ENCODE measurements at places on chromosomes 5 and 9.

DNA sequence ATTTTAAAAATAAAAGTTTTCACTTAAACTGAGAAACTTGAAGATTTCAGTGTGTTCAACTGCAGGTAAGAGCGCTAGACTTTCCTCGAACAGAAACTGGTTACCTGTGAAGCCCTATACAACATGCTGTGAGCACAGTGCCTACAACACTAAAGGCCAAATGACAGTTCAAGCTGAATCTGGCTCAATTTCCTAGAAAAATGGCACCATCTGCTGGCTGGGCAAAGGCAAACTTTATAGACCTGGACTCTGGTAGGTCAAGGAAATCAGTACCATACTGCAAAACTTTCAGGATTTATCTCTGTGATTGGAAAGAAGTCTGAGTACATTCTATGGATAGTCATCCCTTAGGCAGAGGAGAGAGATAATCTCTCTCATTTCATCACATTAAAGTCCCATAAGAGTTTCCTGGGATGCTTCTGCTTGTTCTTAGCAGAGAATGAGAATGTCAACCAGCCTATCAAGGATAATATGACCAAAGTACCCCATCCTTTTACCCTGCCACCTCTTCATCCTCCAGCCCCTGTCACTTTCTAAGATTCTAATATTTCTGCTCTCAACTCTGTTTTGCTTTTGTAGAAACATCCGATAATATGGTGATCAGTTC is 31.8 kb upstream of the FOXB2 start:
- DNase-seq = no peak

DNA sequence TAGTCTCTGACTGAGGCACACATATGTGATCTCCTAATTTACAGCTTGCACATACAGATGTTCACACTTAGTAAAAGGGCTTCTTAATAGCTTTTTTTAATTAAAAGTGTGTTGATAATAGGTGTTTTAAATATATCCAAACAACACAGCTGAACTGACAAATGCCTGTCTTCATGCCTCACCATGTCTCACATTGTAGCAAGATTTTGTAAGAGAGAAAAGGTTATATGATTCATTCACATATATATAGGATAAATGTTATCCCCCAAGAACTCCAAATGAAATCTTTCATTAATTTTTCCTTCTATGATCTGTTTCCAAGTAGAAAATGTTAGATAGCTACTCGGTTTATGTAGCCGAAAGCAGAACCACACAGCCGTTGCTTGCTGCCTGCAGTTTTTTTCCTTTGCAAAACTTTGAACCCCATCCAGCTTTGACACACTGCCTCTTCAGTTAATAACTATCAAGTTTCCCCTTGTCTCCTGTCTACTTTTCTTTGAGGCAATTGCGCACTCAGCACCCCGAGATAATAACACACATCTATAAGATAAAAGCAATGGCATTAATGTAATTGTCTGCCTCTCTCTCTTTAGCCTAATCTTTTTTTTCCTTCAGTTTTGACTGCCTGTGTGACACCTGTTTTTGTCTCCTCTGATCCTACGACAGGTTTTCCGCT is 299.2 kb downstream of the BNC2 start:
- DNase-seq = no peak

DNA sequence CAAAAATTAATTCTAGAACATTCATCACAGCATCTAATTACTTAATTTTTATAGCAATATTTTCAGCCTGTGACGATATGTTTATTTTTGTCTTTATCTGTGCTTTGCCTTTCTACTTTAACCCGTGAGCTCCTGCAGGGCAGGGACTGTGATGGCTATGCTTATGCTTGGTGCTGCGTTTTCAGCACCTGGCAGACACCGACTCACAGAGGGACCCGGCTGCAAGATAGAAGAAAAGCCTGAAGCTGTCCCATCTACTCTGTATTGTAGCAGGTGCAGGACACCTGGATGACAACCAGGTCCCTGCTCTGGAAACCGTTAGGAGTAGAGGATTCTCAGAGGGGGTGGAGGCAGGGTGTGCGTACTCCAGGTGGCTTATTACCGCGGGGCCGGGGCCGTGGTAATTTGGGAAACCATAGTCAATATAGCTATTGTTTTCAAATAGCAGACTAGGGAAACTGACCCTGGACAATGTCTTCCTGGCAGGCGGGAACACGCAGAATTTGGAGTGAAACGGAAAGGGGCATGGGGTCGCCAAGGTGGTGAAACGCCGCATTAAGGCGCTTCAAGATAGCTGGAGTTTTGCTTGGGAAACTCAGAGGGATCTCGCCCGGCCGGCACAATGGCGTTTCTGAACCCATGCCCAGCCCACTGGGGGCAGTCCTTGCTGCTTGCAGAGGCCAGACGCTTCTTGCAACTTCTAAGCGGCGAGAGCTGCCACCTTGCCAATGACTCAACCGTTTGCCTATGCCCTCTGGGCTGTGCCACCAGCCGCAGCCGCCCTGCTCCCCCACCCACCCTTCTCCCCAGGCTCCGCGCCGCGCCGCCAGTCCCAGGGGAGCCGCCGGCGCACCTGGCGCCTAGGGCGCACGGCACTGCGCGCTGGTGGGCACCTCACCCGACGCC is 140.1 kb upstream of the PALM2AKAP2 start:
- peak; percentile 50 for DNase-seq

DNA sequence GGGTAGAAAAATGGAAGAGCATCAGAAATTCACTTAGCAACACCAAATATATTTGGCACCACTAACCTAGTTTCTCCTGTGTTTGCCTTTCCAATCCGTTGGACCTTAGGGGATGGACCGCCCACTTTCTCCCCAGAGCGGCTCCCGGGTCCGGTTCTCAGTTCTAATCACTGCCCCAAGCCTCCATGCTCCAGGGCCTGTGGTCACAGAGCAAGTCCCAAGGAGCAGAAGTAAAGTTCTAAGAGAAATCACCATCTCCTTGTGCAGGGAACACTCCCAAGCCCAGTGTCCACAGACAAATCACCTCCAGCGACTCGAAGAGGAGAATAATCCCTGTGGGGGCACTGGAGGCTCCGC is 728 bp upstream of the SLC1A1 start:
- no peak for DNase-seq

DNA sequence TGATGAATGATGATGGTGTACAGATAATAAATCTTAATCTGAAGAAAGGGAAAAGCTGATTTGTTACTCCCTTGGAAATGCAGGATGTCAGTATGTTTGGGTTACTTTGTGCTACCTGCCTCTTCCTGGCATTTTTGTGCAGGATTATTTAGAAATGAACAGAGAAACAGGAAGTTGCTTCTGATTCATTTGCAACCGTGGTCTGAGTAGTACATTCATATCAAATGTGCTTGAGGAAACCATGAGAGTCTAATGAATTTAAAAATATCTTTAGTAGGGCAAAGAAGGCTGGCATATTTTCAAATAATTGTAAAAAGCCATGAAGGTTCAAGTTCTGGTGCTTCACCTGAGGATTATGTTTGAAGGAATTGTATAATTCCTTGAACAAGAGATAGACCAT is 391.6 kb downstream of the TMEM161B start:
- no peak for DNase-seq

DNA sequence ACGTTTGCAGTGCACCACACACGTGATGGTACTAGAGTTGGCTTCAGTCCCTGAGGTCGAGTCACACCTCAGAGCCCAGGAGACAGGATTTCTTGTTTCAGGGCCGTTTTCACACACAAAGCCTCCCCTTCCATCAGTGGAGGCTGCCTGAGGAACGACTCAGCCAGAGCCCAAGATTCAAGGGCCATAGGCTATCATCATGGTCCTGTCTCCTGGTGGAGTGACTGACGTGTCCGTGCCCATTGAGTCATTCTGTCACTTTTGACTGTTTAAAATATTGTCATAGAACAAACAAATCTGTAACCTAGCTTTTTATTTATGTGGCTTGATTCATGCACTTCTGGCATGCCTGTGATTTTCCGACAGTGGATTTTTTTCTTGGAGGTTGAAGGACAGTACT is 28.3 kb downstream of the CAMK2A start:
- DNase-seq = no peak

- DNase-seq = no peak
Measured at GRCh38 chr5:67805666-67806348, 409.7 kb upstream of the PIK3R1 start.

DNA sequence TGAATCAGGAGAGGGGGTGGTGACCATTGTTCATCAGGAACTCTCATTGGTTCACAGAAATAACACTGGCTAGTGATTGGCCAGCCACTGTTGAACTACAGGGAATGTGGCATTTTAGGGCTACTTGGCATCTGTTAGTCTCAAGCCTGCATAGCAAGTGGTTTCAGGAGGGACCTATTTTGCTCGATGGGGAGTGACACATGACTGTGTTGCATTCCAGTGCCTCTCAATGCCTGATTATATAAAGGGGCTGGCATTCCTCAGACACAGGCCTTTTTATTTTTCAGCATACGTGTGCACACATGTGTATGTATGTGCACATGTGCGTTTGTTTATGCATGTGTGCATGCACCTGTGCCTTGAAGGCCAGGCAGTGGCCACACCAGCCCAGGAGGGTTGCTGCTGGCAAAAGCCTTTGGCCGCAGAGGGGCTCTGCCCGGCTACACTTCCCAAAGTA is 23.2 kb downstream of the FGD3 start:
- DNase-seq = no peak

DNA sequence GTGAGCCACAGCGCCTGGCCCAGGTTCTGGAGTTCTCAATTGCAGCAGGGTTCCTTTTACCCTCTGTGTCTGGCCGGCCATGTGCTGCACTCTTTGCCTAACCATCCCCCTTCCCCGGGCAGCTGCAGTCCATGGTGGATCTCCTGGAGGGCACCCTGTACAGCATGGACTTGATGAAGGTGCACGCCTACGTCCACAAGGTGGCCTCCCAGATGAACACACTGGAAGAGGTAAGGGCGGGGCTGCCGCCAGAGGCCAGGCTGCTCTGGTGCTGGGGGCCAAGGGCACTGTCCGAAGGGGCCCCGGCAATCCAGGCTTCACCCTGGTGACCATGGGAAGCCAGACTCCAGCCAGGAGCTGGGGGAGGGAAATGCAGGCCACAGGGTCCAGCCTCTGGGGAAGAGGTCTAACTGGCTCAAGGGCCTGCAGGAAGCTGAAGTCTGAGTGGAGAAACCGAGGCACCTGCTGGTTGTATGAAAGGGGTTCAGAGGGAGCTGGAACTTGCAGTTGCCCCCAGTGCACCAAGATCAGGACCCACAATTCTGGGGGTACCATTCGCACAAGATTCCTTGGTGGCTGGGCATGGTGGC is 18.1 kb downstream of the OLFML2A start:
- no peak for DNase-seq

All from left hindlimb (tissue), 1 donor.